ENCODE measurements at places on chromosomes 13 and 19.

DNA sequence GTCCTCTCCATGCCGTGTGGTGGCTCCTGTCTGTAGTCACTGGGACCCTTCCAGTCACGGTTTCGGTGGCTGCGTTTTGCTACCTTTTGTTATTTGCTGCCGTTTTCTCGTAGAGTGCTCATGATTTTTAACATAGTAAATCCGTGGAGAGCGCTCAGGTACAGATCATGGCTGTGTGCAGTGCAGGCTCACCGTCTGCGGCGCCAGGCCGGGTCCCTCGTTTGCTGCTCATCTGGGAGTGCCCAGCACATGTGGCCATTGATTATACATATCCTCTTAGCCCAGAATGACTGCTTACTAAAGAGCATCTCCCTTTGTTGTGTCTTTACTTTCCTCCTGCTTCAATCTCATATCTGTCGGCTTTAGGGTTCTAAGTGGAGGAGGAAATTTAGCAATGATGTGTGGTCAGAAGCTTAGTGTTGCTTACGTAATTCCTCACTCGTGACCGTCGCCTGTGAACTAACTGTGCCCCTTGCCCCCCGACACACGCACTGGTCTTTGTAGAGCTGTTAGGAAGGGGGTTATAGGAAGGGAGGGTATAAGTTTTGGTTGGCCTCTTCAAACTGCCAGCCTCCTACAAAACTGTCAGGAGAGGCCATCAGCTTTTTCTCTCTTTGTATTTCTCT lies 31.8 kb downstream of the TFDP1 start:
- no peak for DNase-seq
- peaks cover 33% of the 10 kb centered on the region for H3K4me1 ChIP-seq
- peaks cover 2% of the 10 kb centered on the region for H3K27me3 ChIP-seq
- peaks cover under 1% of the 10 kb centered on the region for H3K36me3 ChIP-seq

DNA sequence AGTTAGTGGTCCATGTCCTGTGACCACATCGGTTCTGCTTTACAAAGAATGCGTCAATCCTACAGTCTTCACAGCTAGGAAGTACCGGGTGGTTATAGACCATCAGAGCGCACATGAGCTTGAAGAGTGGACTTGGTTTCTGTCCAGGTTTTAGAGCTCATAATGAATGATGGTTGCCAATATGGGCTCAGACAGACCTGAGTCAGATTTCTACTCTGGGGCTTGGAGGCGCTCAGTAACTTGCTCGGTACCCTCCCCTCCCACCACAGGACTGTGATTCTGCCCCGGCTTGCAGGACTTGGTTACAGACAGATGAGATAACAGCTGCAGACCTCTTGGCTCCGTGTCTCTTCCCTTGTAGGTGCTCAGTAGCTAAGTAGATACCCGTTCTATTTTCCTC lies 284.7 kb downstream of the TSHZ3 start:
- peaks cover 1% of the 10 kb centered on the region for H3K27me3 ChIP-seq
- DNase-seq, result no peak
- no peak overlapping the region for H3K4me3 ChIP-seq
- peaks cover 11% of the 10 kb centered on the region for H3K36me3 ChIP-seq
- H3K4me1 ChIP-seq, result no peaks in the 10 kb centered on the region

- H3K4me1 ChIP-seq, result no peaks in the 10 kb centered on the region
- peaks cover 4% of the 10 kb centered on the region for H3K36me3 ChIP-seq
- H3K27me3 ChIP-seq, result peaks cover 9% of the 10 kb centered on the region
- no peak overlapping the region for H3K4me3 ChIP-seq
These were observed 17.3 kb downstream of the TLE6 start for GRCh38 chr19:2994588-2995131.

DNA sequence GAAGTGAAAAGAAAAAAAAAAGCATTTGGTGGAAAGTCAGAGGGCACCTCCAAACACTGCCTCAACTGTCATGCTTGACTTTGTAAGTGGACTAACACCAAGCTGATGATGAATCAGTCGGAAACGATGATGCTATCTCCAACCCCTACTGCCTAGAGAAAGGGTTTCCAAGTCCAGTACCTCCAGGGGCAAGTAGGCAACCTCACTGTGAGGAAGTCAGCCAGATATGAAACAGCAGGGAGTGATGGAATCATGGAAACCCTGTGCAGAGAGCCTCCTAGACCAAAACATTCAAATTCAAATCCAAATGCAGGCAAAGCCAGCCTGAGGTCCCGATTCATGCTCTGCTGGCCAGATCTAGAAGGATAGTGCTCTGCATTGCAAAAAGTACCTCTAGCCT lies 100.9 kb upstream of the SERP2 start:
- peaks cover 8% of the 10 kb centered on the region for H3K4me1 ChIP-seq
- no peaks in the 10 kb centered on the region for H3K36me3 ChIP-seq
- no peaks in the 10 kb centered on the region for H3K27me3 ChIP-seq
- no peak overlapping the region for H3K4me3 ChIP-seq
- no peak for DNase-seq

DNA sequence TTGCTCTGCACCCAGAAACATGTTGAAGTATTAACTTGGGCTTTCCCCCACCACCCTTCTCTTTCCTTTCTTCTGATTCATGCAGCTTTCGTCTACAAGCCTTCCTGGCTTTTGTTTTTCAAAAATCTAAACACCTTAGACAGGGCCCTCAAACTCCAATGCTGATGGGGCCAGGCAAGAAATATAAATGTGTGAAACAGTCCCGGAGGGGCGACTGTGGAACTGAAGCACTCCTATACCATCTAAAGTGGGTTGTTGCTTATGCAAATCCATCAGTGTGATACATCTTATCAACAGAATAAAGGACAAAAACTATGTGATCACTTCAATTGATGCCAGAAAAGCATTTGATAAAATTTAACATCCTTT lies 6.1 kb downstream of the FCGBP start:
- no peaks in the 10 kb centered on the region for H3K27me3 ChIP-seq
- no peaks in the 10 kb centered on the region for H3K36me3 ChIP-seq
- H3K4me3 ChIP-seq, result no peak overlapping the region
- no peak overlapping the region for H3K27ac ChIP-seq
- no peaks in the 10 kb centered on the region for H3K4me1 ChIP-seq
